Psoas muscle (tissue), 8 donors: ENCODE measurements at places on chromosomes 5 and 9. TPM values are rescaled to one million over a fixed set of nuclear protein-coding genes. Genes with fewer than 3 reads are reported as not detected.

GRCh38 chr9:87792831-87793288 is 66.9 kb downstream of the CTSL start:
- DNase-seq: peak; percentile 77

- no peak for DNase-seq
Observed at GRCh38 chr9:91914404-91914803, 35.6 kb downstream of the ROR2 start.

DNA sequence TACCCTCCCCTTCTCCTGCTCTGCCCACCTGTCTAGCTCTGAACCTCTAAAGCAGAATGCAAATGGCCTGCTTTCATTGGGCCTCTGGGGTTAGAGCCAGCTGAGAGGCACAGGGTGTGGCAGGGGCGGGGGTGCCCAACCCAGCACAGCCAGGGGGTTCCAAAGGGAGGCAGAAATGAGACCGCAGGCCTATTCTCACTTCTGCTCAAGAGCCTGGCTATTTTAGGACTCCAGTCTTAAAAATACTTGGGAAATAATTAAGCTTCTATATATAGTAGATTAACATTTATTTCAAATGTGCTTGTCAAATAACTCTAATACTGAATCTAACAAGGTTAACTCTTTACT is 5.7 kb downstream of the QSOX2 start:
- no peak for DNase-seq

Gene BRD3
- total RNA-seq: 21.7 TPM

- no peak for DNase-seq
Observed at GRCh38 chr9:82599336-82599949, 463.5 kb downstream of the RASEF start.

DNA sequence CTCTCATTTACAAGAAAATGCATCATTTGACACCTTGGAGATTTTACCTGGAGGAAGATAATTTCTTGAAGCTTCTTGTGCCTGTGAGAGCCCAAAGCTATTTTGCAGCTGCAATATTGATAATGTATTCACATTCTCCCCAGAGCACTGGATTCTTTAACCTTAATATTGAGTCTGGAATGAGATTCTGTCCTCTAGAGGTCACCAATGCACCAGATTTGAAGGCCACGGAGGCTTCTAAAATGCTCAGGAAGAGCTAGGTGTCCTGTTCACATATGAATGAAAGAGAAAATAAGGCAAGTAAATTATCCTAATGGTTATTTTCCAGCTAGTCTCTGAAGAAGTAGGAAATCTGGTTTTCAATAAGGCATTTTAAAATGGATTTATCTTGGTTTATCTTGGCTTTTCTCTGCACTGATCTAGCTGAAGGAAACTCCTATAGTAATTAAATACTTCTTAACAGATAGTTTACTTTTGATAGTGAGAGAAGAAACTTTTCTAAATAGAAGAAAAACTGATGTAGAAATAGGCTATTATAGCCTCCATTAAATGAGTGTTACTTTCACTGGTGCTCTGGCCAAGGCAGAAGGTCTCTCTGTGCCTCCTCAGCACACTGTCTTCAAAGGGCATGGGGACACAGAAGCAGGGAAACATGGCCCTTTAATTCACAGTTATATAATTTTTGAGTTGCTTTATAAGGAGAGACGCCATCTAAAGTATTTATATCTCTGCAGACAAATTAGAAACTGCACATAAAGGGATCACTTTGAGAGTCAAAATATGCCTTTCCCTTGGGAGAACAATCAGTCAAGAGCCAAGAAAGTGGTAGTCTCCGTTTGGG is 297.0 kb upstream of the ACTBL2 start:
- no peak for DNase-seq

Gene ADAMTS19
- total RNA-seq: 0.34 TPM

- DNase-seq: peak; percentile 100
Observed at GRCh38 chr5:181223058-181223728, at the start of gene TRIM41. Gene TRIM41 (plus strand): TSS chr5:181223281. CDS start chr5:181224000, 719 bp downstream.

DNA sequence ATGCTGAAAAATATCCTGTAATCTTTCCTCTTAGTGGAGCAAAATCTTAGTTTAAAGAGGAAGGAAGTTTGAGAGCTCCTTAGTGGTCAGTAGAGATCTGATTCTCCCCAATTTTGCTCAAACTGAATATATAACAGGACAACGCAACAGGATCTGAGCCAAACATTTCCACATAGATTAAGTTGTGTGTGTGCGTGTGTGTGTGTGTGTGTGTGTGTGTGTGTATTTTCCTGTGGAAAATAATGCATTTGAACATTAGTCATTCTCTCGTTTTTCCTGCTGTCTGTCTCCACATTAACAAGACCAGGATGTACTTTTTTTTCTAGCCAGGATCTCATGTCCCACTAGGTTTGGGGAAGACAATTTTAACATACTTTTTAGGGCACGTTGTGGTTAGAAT is 312.1 kb upstream of the CDH18 start:
- DNase-seq: no peak

DNA sequence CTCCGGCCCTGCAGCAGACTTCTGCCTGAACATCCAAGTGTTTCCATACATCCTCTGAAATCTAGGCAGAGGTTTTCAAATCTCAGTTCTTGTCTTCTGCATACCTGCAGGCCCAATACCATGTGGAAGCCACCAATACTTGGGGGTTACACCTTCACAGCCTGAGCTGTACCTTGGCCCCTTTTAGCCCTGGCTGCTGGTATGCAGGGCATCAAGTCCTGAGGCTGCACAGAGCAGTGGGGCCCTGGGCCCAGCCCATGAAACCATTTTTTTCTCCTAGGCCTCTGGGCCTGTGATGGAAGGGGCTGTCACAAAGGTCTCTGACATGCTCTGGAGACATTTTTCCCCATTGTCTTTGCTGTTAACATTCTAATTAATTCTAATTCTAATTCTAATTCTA is 680.6 kb downstream of the ELAVL2 start:
- peak; percentile 28 for DNase-seq

Gene AIF1L
- 12.2 TPM for total RNA-seq

DNA sequence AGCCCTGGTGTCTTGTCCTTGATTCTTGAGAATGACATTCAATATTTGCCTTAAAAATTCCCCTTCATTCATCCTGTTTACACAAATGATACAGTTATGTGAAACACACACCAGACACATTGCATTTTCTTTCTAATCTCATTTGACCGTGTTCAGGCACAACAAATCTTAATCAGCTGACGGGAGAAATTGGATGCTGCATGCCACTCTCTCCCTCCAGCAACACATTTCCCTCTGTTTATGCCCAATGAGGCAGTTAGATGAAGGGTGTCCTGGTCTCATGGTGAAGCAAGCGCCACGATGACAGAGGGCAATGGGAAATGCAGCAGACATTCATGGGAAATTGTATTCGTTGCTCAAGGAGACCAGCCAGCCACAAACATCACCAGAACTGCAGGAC is 3.2 kb upstream of the FGF1 start:
- DNase-seq: no peak

Gene PROB1
- total RNA-seq: 86.7 TPM

Gene TMEM8B
- total RNA-seq: 13.6 TPM

DNA sequence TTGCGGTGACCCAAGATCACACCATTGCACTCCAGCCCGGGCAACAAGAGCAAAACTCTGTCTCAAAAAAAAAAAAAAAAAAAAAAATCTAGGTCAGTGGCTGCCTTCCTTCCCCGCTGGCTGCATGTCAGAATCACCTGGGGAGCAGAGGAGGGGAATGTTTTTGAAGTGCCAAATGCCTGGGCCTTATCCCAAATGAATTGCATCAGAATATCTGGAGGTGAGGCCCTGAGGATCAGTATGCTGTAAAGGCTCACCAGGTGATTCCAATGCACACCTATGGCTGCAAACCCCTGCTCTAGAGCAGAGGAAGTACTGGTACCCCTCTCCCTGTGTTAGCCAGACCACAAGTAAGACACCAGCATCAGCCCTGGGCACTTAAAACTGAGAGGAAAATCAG is 44.7 kb upstream of the GABRP start:
- DNase-seq: no peak

DNA sequence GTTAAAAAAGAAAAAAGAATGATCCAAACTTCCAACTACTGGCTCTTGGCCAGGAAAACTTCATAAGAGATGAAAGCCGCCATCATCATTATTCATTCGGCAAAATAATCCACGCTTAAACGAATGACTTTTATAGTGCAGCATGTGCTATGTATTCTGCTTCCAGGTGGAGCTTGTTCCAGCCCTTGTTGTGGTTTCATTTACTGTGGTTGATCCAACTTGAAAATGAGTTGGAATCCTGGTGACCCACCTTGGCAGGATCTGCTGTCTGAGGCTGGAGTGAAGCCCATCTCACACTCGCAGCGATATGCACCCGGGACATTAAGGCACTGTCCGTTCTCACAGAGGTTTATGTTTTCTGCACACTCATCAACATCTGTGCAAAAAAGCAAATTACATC is 209.6 kb downstream of the FBN2 start:
- DNase-seq: no peak

- no peak for DNase-seq
Observed at GRCh38 chr5:141208478-141208877, at the start of gene PCDHB12. Gene PCDHB12 (plus strand): TSS chr5:141208719. CDS start chr5:141208908, 189 bp downstream.

Gene DNAJC21
- 113 TPM for total RNA-seq

DNA sequence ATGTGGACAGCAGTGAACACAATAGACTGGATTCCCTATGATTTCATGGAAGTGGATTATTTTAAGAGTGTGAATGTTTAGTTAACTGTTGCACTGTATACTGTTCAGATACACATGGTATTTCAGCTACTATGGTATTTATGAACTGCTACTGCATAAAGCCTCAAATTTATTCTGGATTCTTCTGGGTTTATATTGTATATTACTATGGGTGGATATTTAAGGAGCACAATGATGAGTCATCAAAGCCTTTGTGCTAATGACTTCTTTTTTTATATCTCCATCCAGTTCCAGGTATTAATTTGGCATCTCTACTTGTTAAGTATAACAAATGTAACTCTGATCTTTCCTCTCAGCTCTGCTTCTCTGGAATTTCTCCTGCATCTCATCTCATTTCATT is 6.8 kb downstream of the KDM4C start:
- DNase-seq: no peak

GRCh38 chr5:61440596-61440995 is 108.5 kb downstream of the ZSWIM6 start:
- no peak for DNase-seq

DNA sequence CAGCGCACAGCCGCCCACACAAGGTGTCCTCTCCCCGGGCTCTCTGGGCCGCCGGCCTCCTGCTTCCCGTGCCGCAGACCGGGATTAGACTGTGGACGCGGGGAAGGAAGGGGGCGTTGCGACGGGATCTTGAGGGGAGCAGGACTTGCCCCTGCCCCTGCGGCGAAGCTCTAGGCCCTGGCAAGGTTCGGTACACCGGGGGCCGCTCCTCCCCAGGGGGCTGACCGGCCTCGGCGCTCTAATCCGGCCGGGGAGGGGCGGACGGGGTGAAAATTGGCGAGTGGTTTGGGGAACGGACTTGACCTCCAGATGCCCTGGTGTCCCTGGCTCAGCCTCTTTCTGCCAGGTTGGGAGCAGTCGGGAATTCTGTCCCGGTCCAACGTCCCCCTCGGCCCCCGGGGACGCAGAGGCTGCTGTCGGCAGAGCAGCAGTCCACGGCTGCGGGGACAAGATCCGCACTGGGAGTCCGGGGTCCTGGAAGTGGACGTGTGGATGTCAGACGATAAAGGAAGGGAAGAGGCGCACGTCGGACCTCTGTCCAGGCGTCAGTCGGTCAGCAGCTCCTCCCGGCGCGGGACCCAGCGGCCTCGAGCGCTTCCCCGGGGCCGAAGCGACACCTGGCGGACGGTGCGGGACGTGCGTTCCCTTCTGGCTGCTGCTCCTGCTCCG is 1.9 kb upstream of the CNTFR start:
- peak; percentile 94 for DNase-seq

DNA sequence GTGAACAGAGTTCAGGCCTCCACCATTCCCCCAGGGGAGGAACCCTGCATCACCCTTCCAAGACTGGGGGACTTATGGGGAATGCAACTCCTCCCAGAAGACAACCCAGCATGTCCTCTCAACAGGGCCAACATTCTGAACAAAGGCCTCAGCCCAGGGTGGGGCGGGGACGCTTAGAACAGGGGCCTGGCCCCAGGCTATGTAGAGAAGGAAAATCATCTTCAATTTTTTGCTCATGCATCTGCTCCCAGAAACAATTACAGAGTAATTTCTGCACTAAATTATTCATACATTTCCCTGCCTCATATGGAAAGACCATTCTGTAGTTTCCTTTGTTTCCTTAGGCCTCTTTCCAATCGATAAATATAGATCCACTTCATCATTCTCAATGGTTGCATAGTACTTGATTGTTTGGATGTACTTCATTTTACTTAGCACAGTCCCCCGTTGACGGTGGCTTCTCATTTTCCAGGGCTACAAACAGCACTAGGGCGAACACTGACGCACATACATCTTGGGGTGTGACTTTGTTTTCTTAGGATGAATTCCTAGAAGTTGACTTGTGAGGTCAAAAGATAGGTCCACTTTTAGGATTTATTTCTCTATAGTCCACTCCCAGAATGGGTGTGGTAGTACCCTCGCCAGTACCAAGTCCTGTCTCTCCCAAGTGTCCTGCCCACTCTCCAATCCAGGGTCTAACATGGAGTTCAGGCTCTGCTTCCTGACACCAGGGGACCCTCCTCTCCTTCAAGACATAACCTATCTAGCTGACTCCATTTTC is 27.2 kb upstream of the SMU1 start:
- DNase-seq: no peak

- no peak for DNase-seq
Observed at GRCh38 chr9:88835772-88836171, 155.5 kb upstream of the S1PR3 start.

DNA sequence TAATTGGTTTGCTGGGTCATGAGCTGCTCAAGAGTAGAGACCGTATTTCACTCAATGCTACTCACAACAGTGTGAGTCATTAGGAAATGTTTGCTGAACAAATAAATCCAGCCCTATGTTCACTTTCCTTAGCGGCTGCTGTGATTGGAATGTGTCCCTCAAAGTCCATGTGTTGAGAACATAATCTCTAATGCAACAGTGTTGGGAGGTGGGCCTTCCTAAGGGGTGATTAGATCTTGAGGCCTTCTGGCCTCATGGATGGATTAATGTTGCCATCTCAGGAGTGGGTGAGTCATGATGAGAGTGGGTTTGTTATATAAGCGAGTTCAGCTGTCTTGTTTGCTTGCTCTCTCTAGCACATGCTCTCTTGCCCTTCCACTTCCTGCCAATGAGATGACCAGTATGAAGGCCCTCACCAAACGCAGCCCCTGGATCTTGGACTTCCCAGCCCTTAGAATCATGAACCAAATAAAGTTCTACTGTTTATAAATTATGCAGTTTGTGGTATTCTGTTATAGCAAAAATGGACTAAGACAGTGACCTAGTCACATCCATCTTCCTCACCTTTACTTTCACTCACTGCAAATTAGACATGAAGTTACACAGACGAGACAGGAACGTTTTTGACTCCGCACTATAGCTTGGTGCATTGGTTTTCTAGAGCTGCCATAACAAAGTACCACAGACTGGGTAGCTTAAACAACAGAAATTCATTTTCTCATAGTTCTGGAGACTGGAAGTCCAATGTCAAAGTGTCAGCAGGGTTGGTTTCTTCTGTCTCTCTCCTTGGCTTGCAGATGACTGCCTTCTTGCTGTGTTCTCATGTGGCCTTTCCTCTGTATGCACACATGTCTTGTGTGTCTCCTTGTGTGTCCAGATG is 50.9 kb upstream of the FAM169A start:
- DNase-seq: no peak
